ENCODE measurements at places on chromosomes 13 and 19.

DNA sequence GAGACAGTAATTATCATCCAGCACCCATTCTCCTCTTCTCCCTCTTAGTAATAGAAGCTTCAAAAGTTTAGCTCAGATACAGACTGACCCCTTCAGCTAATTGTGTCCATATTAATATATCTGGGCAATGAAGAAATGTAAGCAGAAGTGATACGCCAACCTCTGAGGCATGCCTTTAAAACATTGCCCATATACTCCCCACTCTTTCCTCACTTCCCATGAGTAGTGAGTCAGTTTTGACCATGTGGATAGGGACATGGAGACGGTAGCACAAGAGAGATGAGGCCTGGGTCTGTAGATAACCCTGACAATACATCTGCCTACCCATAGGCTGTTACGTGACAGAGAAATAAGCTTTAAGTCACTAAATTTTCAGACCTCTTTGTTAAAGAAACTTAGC lies 147.6 kb downstream of the KCTD12 start:
- no peak overlapping the region for H3K4me3 ChIP-seq
- H3K27me3 ChIP-seq: no peaks in the 10 kb centered on the region
- H3K36me3 ChIP-seq: no peaks in the 10 kb centered on the region
- DNase-seq: no peak

DNA sequence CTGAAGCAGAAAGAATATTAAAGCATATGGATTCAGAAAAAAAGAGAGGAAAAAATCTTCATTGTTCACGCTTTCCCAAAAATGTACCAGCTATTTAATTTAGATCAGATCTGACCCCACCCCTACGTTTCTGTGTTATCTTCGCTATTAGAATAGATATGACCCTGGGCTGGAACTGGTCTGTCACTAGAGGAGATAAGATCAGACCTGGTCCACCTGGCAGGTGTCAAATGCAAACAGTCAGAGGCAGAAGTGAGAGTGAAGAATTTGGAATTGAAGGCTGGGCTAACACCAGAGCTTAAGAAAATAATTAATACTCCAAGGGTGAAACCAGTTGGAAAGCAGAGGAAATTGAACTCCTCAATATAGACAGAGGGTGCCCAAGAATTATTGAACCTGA lies 30.0 kb upstream of the MBNL2 start:
- no peak for DNase-seq
- H3K4me3 ChIP-seq: no peak overlapping the region
- H3K27me3 ChIP-seq: no peaks in the 10 kb centered on the region
- H3K27ac ChIP-seq: no peak overlapping the region
- no peaks in the 10 kb centered on the region for H3K4me1 ChIP-seq

GRCh38 chr19:17755977-17756670 lies 4.8 kb downstream of the FCHO1 start:
- DNase-seq: no peak
- no peaks in the 10 kb centered on the region for H3K36me3 ChIP-seq
- no peak overlapping the region for H3K4me3 ChIP-seq
- peaks cover 5% of the 10 kb centered on the region for H3K4me1 ChIP-seq
- H3K27me3 ChIP-seq: peaks cover 8% of the 10 kb centered on the region

- H3K27ac ChIP-seq: no peak overlapping the region
- no peaks in the 10 kb centered on the region for H3K36me3 ChIP-seq
- no peak overlapping the region for H3K4me3 ChIP-seq
- no peak for DNase-seq
These were observed 91.9 kb downstream of the ZNF431 start for GRCh38 chr19:21233691-21234090.

DNA sequence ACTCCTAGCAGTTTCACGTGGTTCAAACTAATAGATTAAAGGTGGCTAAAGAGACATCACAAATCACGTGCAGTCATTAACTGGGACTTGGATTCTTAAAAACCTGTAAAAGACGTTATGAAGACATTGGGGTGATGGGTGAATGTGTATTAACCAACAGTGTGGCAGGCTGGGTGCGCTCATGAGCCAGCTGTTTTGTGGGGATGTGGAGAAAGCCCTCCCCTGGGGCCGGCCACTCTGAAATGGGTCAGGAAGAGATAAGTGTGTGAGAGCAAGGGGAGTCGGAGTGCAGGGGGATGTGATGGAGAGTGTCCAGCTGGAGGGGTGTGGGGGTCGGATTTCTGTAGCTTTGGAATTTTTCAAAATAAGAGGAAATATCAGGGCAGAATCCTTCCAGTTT lies 10.4 kb downstream of the UPF1 start:
- H3K4me1 ChIP-seq: peaks cover 5% of the 10 kb centered on the region
- no peak overlapping the region for H3K27ac ChIP-seq
- H3K4me3 ChIP-seq: no peak overlapping the region
- no peak for DNase-seq

DNA sequence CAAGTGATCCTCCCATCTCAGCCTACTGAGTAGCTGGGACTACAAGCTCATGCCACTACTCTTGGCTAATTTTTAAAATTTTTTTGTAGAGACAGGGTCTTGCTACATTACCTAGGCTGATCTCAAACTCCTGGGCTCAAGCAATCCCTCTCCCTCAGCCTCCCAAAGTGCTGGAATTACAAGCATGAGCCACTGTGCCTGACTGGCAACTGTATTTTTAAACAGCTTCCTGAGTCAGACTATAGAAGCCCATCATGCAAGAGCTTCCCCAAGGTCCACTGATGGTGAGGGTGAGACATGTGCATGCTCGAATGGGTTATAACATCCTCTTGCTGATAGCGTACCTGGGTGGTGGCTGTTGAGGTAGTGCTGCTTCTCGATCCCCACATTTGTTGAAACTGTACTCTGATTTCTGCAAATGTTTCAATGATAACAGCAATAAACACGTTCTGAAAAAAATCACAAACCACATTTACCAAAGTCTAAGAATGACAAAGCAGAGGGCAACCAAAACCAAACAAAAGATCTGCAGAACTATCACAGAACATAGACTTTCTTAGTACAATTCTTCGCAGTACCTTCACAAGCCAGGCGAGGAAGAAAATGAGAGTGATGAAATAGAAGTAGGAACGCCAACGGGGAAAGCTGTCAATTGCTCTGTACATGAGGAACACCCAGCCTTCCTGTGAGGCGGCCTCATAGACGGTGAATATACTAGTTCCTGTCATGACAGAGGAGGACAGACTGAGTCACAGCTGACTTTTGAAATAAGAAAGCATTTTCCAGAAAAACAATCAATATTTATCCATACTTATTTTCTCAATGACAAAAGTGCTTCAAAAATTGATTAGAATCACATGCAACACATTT lies 124.4 kb downstream of the NALCN start:
- H3K4me1 ChIP-seq: no peaks in the 10 kb centered on the region
- H3K27ac ChIP-seq: no peak overlapping the region
- DNase-seq: no peak
- H3K4me3 ChIP-seq: no peak overlapping the region
- H3K27me3 ChIP-seq: no peaks in the 10 kb centered on the region

GRCh38 chr13:98007001-98007400 lies 53.5 kb downstream of the IPO5 start:
- H3K4me3 ChIP-seq: no peak overlapping the region
- H3K4me1 ChIP-seq: no peaks in the 10 kb centered on the region
- H3K36me3 ChIP-seq: peaks cover 97% of the 10 kb centered on the region
- DNase-seq: no peak
- H3K27me3 ChIP-seq: no peaks in the 10 kb centered on the region
- no peak overlapping the region for H3K27ac ChIP-seq

DNA sequence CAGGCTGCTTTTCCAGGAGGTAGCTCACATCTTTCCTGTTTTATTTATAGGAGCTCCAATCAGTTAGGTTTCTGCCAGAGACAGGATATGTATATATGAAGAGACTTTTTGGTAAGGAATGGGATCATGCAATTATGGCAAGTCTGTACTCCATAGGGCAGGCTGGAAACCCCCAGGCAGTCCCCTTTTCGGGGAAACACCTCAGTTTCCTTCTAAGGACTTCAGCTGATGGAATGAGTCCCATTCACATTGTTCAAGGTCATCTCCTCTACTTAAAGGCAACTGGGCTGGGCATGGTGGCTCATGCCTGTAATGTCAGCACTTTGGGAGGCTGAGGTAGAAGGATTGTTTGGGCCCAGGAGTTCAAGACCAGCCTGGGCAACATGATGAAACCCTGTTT lies 10.9 kb upstream of the SLC25A42 start:
- H3K36me3 ChIP-seq: peaks cover 41% of the 10 kb centered on the region
- H3K27ac ChIP-seq: no peak overlapping the region
- H3K4me3 ChIP-seq: no peak overlapping the region
- H3K27me3 ChIP-seq: no peaks in the 10 kb centered on the region

GRCh38 chr19:51959791-51960190 lies 26.8 kb downstream of the ZNF350 start:
- no peaks in the 10 kb centered on the region for H3K4me1 ChIP-seq
- no peaks in the 10 kb centered on the region for H3K27me3 ChIP-seq
- H3K4me3 ChIP-seq: no peak overlapping the region
- peak overlapping the region; percentile 39 for H3K27ac ChIP-seq
- no peak for DNase-seq
- H3K36me3 ChIP-seq: peaks cover 50% of the 10 kb centered on the region

GRCh38 chr13:110418944-110419343 lies 111.9 kb downstream of the COL4A2 start:
- H3K27ac ChIP-seq: peak overlapping the region; percentile 85
- DNase-seq: no peak
- H3K27me3 ChIP-seq: no peaks in the 10 kb centered on the region
- H3K4me1 ChIP-seq: peaks cover 98% of the 10 kb centered on the region
- peaks cover 3% of the 10 kb centered on the region for H3K36me3 ChIP-seq

DNA sequence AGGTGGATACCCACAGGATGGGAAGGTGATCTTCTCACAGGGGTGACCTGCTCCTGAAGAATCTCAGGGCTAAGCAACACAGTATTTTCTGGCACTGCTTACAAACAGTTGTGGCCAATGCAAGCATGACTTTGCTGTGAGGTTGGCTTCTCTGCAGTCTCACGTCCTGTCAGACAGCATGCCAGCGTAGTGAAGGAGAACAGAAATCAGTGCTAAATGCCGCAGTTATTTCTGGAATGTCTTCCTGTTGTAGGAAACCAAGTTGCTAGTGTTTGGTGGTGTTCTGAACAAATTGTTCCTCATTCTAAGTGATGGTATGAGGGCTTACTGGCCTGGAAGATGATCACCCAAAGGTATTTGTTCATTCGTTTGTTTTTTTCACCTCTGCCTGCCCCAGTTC lies 320.1 kb downstream of the MTUS2 start:
- no peaks in the 10 kb centered on the region for H3K27me3 ChIP-seq
- H3K4me3 ChIP-seq: no peak overlapping the region
- no peaks in the 10 kb centered on the region for H3K4me1 ChIP-seq

- no peak for DNase-seq
- no peak within 1 kb of the TSS for H3K27ac ChIP-seq
- H3K36me3 ChIP-seq: no peaks in the 10 kb centered on the region
- H3K4me3 ChIP-seq: no peak within 1 kb of the TSS
- H3K4me1 ChIP-seq: no peaks in the 10 kb centered on the region
These were observed at the start of gene ERVV-1 for GRCh38 chr19:53013621-53014020. Gene ERVV-1, plus strand, starts transcription at chr19:53013921. Its CDS starts 170 bp downstream, at chr19:53014091.

GRCh38 chr13:30526612-30527495 lies 61.1 kb upstream of the HMGB1 start:
- H3K4me1 ChIP-seq: no peaks in the 10 kb centered on the region
- H3K27ac ChIP-seq: no peak overlapping the region
- no peaks in the 10 kb centered on the region for H3K27me3 ChIP-seq
- no peak for DNase-seq

DNA sequence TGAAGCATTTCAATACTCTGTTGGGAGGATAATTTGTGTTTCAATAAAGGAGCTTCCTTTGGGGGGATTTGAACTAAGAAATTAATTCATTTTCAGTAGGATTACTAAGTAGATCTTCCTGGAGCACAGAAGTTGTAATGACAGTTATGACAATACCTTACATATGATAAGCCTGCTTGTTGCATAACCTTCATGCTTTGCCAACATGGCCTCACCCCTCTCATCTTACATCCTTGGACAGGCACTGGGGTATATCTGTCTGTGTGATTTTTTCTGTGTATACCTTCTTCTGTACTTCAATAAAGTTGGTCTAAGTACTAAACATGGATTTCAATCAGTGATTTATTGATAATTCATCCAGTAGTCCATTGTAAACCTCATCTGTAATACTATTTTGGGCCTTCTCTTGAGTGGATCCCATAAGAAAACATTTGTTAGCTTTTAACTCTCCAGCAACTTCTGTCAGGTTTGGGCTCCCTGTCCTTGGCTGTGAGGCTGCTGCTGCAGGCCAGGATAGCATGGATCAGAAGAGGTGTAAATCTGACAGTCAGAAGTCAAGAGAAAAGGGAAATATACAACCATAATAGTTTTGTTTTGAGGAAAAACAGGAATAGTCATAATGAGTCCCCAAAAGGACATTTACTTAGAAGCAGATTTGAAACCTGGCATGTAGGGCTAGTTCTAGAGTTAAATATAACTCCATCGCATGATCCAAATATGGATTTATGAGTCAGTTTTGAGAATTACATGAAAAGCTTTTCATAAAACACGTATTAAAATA lies 422.2 kb downstream of the KLF5 start:
- DNase-seq: no peak
- H3K36me3 ChIP-seq: no peaks in the 10 kb centered on the region
- H3K27me3 ChIP-seq: no peaks in the 10 kb centered on the region

Data from tibial artery (tissue), 4 donors.